ENCODE measurements at places on chromosomes 1 and 21. TPM values are rescaled to one million over a fixed set of nuclear protein-coding genes. Genes with fewer than 3 reads are reported as not detected.

Gene TDRD5
- total RNA-seq = not detected

Gene LDLRAD2
- total RNA-seq = 0.29 TPM

Gene OR14K1
- not detected for total RNA-seq

Gene C1orf141
- total RNA-seq = not detected

Gene IVL
- not detected for total RNA-seq

Gene OR2L13
- total RNA-seq = not detected

Gene SPRR2A
- total RNA-seq = not detected

Gene FLG2
- total RNA-seq = not detected

Gene AJAP1
- not detected for total RNA-seq

Gene CD1E
- total RNA-seq = not detected

Gene KIF2C
- total RNA-seq = 2.2 TPM

All from smooth muscle cell of trachea (primary cell).